Lung microvascular endothelial cell (primary cell): ENCODE measurements at places on chromosomes 5 and 9. TPM values are rescaled to one million over a fixed set of nuclear protein-coding genes. Genes with fewer than 3 reads are reported as not detected.

Gene RALGPS1
- 2.0 and 2.4 TPM in 2 replicates for total RNA-seq

Gene GARNL3
- total RNA-seq, result 2.4 and 2.6 TPM in 2 replicates

GRCh38 chr5:24161559-24161958 is 483.2 kb downstream of the CDH10 start:
- DNase-seq, result no peak

Gene ADGRV1
- under 0.01 and 0.22 TPM in 2 replicates for total RNA-seq

DNA sequence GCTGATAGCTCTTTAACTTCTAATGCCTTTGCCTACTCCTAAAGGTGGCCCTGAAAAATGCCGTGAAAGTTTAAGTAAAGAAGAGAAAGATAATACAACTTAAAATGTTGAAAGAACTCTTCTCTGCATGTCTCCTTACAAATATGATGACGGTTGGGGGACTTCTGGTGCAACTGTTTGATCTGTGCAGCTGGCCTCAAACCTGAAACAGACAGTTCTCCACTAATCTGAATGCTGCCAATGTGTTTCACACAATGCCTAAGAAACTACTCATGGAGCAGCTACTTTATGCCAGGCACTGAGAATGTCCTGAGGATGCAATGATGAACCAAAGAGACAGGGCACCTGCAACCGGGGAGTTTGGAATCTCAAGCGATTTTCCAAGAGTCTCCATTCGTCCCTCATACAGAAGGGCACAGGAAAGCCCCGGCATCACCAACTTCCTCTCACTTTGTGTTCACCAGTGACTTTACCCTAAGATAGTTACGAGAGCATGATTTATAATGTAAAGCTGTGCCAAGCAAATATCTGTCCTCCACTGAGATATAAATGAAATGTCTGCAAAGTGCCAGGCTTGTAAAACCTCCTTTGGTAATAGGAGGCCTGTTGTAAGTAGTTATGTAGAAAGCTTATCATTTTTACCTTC is 455.4 kb downstream of the SEMA5A start:
- DNase-seq, result no peak
